ENCODE measurements at places on chromosomes 11 and 22.

DNA sequence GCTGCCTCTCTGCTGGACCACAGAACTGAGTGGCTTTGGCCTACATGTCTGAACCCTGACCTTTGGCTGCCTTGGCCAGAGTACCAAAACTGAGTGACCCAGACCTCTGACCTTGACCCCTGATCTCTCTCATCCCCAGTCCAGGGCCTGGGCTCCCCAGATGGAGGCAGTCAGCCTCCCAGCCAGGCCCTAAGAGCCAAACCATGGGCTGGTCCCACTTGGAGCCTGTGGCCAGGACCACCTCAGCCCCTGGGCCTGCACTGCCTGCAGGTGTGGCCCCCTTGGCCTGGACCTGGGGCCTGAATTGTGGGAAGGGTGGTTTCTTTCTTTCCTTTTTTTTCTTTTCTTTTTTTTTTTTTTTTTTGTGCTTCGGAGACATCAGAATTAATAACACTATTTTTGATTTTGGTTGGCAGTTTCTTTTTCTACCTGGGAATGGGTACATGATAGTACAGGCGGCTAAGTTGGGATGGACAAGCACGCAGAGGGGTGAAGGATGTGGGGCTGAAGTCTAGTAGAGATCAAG lies 806 bp upstream of the SIPA1 start:
- DNase-seq: no peak

- DNase-seq: peak; percentile 95
These were observed 6.6 kb upstream of the ARAP1 start for GRCh38 chr11:72758690-72759389.

DNA sequence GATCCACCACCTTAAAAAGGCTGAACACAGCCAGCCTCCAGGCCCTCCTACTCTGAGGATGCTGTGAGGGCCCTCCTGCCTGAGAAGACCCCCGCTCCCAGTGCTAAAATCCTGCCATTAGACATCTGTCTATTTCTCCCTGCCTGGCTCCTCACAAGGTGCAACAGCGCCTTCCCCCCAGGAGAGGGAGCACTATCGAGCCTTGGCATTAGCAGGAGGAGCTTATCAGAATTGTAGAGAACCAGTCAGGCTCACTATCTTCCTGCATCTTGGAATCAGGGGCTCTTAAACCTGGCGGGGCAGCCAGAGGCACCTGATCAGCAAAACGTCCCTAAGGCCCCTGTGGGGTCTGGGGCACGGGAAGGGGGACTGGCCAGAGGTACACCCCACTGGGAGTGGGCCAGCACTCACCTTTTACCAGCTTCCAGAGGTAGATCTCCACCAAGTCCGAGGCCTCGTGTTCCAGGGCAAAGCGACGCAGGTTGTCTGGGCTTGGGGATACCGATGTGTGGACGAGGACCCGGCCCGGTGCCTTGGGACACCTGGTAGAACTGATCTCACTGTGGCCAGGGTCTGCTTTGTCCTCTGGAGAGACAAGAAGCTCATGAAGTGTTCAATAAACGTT lies 28.7 kb downstream of the CHRDL2 start:
- DNase-seq: peak; percentile 65

DNA sequence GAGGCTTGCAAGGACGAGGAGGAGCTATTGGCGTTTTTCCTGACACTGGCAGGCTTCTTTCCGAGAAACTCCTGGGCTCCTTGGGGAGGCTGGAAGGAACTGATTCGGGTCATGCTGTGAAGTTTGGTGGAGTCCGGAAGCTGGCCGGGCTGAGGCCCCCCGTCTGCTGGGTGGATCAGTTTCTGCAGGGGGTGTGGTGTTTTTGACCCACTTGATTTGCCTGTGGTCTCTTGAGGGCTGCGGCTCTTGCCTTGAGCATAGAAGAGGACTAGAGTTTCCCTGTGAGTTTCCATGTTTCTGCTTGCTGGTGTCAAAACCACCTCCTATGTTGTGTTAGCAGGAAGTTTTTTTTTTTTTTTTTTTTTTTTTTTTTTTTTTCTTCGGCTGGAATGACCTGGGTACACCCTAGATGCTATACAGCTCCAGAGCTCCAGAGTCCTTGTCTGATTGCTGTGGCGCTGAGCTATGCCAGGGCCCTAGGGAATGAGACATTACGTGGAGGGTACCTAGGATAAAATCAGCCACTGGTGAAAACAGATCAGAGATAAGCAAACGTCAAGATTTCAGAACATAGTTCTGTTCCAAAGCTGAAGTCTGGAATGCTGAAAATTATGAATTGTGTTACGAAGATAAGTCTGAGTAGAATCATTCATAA lies 728 bp downstream of the TBC1D22A start:
- peak; percentile 57 for DNase-seq

DNA sequence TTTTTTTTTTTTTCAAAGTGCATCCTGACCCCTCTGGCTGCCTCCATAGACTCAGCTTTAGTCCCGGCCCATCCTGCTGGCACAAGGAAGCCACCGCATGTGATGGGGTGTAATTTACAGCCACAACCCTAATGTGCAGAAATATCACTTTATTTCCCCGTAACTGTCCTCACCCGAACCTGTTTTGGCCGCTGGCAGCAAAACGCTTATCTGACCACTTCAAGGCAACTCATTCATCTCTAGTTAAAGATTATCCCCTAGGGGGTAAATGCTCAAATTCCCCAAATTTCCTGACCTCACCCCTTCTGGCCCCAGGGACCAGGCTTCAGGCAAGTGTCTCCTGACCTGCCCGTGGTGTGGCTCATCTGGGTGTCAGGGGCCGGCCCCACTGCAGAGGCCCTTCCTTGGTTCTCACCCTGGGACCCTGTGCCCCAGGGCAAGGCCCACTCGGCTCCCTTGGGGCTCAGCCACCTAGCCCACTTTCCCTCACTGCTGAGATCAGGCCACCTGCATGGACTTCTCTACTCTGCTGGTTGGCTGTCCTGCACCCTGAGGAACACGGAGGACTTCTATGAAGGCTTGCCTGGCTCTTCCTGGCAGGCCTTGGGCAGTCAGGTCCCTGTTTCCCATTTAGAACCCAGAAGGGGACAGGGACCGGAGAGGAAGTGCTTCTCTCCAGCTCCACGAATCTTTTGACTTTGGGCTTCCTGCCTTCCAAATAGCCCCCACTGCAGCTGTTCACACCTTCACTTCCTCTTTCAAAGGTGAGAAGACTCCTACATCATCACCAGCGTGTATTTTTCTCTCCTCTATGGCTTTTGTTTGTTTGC lies 53.3 kb downstream of the WNT11 start:
- DNase-seq: no peak

DNA sequence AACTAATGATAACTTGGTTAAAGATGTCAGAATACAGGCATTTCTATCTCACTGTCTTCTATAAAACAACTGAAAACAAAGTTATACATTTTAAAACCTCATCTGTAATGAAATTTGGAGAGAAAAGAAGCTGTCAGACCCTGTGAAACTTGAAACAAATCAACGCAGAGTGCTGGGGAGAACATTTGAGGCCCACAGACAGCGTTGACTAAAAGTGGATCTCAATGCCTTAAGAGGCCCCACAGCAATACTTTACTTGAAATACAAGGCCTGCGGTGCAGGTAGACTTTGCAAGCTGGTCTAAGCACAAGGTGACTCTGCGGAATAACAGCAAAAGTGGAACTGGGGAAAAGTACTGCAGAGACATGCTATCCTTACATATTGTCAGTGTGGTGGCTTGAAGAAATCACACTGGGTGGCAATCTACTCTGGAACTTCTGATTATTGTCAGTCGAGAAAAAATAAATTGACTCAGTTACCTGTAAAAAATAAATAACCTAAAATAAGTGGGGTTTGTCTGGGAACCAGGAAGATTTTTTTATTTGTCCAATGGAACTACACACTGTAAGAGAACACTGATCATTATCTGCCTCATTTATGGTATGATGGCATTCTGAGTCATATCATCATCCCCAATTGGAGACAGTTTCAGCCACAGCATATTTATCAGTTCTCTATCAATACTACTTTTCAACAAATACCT lies 138.9 kb downstream of the LUZP2 start:
- DNase-seq: peak; percentile 4

DNA sequence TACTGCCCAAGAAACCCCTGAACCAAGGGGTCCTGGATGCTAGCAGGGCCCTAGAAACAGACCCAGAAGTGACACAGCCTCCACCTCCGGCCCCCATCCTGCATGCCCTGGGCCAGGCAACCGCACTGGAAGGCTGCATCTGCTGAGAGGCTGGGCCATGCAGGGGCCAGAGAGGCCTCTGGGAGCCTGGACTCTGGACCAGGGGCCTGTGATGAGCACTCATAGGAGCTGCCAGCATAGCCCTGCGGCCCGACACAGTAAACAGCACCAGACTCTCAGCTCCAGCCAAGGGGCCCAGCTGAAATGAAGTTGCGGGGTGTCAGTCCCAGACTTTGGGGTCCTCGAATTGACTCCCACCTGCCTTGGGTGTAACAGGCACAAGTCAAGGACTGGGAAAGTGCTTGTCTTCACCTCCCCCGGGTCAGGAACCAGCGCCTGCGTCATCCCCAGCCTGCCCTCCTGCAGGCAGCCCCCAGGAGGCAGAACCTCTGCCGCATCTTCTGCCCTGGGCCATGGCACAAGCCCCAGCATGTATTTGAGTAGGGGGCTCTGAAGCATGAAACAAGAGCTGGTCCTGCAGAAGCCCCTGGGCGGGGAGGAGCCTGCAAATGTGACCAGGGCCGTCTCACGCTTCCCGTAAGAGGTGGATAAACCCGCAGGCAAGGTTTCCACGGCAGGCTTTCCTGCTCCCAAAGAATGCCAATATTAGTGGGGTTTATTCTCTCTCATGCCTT lies 25.2 kb upstream of the CCND1 start:
- DNase-seq: no peak

GRCh38 chr22:36386900-36387708 lies 663 bp downstream of the MYH9 start:
- no peak for DNase-seq

- DNase-seq: peak; percentile 65
These were observed 1.1 kb downstream of the CSTF3 start for GRCh38 chr11:33160136-33160535.

DNA sequence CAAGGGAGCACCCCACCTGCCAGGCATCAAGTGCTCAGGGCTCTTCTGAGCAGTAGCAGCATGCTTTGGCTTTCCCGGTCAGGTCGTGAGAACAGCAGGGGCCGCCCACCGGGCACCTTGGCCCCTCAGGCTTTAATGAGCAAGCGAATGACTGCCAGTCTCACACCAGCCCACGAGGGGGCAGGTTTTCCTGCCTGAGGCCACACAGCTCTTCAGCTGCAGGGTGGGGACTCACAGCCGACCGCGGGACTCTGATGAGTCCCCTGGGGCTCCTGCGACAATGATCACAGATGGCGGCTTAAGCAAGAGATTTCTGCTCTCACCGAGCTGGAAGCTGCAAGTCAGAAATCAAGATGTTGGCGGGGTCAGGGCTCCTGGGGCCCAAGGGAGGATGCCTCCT lies 14.3 kb upstream of the FGF19 start:
- peak; percentile 9 for DNase-seq

- peak; percentile 86 for DNase-seq
These were observed at the start of gene TOMM22 for GRCh38 chr22:38681582-38682335. Gene TOMM22, plus strand, starts transcription at chr22:38681957. Its CDS starts 22 bp downstream, at chr22:38681979.

GRCh38 chr22:40036126-40036525 lies 41.4 kb downstream of the FAM83F start:
- no peak for DNase-seq

DNA sequence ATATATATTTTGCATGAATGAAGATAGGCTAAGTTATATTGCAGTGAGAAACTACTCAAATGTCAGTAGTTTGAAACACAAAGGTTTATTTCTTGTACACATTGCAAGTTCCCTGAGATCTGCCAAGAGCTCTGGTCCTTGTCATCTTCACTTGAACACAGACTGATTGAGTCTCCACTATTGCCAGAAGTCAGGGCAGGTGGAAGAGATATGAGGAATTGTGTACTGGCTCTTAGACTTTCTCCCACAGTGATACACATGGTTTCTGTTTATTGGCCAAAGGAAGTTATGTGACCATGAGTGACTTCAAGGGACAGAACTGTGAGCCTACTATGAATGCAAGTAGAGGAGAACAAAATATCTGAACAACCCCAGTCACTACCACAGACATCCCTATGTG lies 44.2 kb downstream of the PPFIBP2 start:
- DNase-seq: no peak

GRCh38 chr11:22359295-22359694 lies 21.1 kb downstream of the SLC17A6 start:
- no peak for DNase-seq

- no peak for DNase-seq
These were observed 28.1 kb upstream of the IGSF9B start for GRCh38 chr11:133984828-133985227.

- DNase-seq: no peak
These were observed 4.4 kb upstream of the CNTF start for GRCh38 chr11:58617976-58618557.

- DNase-seq: peak; percentile 56
These were observed 197.0 kb downstream of the PGR start for GRCh38 chr11:100932474-100933100.
